ENCODE measurements at places on chromosomes 12 and 14.

- no peak for DNase-seq
These were observed 1.9 kb upstream of the PRMT8 start for GRCh38 chr12:3489057-3489456.

DNA sequence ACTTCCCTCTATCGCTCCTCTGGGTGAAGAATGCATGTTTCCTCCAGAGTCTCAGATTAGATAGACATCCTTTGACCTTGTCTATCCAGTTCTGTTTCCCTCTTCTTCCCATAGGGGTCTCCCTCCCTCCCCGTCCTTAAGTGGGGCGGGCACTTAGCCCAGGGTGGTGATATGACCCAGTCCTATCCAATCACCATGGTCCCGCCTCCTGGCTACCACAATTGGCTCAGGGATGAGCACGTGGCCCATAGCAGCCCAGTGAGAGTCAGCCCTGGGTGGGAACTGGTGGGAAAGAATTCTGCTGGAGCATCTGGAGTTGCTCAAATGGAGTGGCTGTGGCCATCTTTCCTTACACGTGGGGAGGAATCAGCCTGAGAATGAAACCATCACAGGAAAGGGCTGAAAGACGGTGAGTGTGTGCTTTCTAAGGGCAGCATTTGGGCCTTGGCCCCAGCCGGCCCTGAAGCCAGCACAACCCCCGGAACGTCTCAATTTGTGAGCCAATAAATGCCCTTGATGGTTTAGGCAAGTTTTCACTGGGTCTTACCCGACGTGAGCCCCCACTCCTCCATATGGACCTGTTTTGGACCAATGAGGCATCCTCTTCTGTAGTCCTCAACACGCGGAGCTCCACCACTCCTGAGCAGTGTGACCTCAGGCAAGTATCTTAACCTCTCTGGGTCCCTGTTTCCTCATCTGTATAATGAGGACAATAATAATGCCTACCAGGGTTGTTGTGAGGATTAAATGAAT lies 14.4 kb upstream of the MLXIP start:
- DNase-seq, result peak; percentile 82

DNA sequence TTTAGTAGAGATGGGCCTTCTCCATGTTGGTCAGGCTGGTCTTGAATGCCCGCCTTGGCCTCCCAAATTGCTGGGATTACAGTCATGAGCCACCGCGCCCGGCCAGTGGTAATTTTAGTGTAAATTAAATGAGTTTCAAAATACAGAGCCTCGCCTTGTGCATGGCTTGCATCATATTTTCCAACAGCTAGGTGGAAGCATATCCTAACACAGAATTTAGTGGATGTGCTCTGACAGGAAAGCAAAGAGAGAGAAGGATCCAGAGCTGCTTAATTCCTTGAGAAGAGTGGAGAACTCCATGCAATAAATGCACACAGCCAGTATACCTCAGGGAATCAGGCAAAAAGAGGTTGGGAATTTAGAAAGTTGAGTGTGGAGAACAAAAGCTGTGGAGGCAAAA lies 2.5 kb downstream of the OR6C2 start:
- DNase-seq, result no peak

DNA sequence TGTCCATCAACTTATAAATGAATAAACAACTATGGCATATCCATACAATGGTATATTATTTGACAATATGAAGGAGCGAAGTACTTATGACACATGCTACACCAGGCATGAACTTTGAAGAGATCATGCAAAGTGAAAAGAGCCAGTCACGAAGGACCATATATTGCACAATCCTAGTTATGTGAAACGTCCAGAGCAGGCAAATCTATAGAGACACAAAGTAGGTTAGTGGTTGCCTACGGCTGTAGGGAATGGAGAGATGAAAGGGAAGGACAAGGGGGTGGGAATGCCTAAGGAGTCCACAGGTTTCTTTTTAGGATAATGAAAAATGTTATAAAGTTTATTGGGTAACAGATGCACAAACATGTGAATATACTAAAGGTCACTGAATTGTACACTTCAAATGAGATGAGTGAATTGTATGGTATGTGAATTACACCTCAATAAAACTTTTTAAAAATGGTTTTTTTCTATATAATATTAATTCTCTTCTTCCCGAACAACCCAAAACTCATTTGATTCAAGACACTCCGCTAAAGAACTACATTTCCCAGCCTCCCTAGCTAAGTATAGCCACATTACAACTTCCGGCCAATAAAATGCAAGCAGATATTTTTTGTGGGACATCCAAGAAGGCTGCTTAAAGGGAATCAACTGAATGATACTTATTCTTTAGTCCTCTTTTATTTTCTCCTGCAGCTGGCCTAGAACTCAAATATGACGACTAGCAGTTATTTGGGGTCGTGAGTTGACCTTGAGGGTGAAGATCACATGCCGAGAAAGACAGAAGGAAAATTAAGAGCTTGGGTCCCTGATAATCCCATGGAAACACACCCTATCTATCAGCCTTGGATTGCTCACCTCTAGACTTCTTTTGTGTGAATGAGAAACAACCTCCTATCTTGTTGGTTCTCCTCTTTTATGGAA lies 187.2 kb downstream of the TTC8 start:
- DNase-seq, result no peak

- no peak for DNase-seq
These were observed 25.3 kb downstream of the TPCN1 start for GRCh38 chr12:113246478-113247122.

- no peak for DNase-seq
These were observed 847 bp upstream of the WNT10B start for GRCh38 chr12:48972213-48972951.

- DNase-seq, result no peak
These were observed 177.8 kb downstream of the KSR2 start for GRCh38 chr12:117790948-117791347.
